AG20443 (cell line): ENCODE measurements at places on chromosomes 3 and 15.

GRCh38 chr3:28081533-28081947 lies 159.9 kb upstream of the CMC1 start:
- no peak for DNase-seq

DNA sequence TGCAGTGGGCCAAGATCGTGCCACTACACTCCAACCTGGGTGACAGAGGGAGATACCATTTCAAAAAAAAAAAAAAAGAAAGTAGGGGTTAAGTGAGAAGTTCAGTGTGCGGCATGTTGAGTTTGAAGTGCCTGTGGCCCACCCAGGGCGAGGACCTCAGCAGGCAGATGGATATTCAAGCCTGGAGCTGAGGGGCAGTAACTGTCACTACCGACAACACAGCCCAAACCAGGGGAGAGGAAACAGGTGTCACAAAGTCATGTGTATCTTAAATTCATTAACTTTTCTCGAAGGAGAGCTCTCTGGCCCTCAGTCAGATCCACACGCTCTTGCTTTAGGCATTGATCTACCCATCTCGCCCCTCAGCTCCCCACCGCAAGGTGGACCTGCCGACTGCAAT lies 45.3 kb downstream of the FEM1B start:
- DNase-seq, result no peak

- no peak for DNase-seq
These were observed 8.6 kb downstream of the GLT8D1 start for GRCh38 chr3:52696830-52697631.

GRCh38 chr3:134772011-134772410 lies 23.0 kb upstream of the EPHB1 start:
- DNase-seq, result no peak

- DNase-seq, result peak; percentile 84
These were observed 404.6 kb upstream of the C2CD4B start for GRCh38 chr15:62569460-62570404.

- no peak for DNase-seq
These were observed 328.7 kb downstream of the ZBBX start for GRCh38 chr3:167051421-167051820.

- DNase-seq, result no peak
These were observed 312.1 kb upstream of the TGFBR2 start for GRCh38 chr3:30294241-30294667.

GRCh38 chr3:23324745-23325144 lies 121.6 kb downstream of the UBE2E2 start:
- peak; percentile 26 for DNase-seq

GRCh38 chr3:126034481-126035361 lies 49.2 kb downstream of the SLC41A3 start:
- DNase-seq, result no peak

- no peak for DNase-seq
These were observed 9.1 kb upstream of the TIPARP start for GRCh38 chr3:156665291-156665690.

- DNase-seq, result no peak
These were observed 9.8 kb downstream of the CMTM6 start for GRCh38 chr3:32492684-32493436.

DNA sequence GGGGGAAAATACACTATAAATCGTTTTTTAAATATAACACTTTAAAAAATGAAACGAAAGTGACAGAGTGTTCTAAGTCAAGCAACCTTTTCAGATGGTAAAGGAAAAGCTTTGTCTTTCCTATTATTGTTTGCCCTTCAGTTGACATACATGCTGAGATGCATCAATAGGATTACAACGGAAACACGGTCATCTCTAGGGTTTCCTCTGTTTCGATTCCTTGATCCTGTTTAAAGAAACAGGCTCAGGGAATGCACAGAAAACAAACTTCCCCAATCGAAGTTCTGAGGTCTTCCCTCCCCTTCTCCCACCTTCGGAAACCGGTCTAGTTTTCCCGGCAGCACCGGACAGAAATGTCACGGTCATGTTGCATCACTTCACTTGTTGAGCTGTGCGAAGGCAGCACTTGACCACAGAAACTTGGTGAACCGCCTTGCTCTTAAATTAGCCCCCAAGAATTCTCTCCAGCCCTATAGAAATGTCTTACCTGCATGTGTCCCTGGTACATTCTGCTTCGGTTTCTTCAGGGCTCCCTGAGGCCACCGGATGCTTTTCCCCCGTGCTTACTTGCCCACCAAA lies 556 bp downstream of the PEX5L start:
- no peak for DNase-seq

GRCh38 chr3:79297245-79297960 lies 470.4 kb downstream of the ROBO1 start:
- peak; percentile 74 for DNase-seq

DNA sequence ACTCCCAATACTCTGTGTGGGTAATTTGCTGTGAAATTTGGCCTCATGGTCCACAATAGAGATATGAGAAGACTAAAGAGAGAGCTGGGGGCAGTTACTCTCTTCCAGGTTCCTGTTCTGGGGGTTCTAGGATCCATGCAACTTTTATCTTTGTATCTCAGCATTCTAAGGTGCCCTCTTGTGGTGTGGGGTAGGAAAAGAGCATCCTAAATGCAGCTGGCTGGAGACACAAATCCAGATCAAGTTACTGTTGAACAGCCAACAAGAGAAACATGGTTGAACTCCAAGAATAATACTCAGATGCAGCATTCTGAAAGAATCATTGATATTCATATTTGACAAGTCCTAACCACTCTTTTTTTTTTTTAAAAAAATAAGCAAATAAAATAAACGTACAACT lies 238.2 kb downstream of the GREM1 start:
- DNase-seq, result peak; percentile 82

GRCh38 chr3:65974509-65974908 lies 64.2 kb downstream of the MAGI1 start:
- no peak for DNase-seq

GRCh38 chr3:77142578-77142977 lies 102.7 kb downstream of the ROBO2 start:
- no peak for DNase-seq

GRCh38 chr15:68578980-68579935 lies at the start of gene CORO2B:
Gene CORO2B, plus strand, starts transcription at chr15:68578993. Its CDS starts 270 bp downstream, at chr15:68579263.
- DNase-seq, result peak; percentile 65

DNA sequence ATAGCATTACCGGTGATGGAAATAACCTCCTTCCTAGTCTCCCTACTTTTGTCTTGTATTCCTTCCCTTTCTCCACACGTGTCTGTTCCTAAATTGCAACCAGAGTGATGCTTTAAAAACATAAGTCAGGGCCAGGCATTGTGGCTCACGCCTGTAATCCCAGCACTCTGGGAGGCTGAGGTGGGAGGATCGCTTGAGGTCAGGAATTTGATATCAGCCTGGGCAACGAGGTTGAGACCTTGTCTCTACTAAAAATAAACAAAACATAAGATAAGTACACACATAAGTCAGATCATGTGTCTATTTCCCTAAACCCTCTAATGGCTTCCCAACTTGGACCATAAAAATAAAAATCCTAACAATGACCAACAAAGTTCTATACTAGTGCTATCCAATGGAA lies 18.4 kb downstream of the ARMC8 start:
- DNase-seq, result no peak
